Epithelial cell of esophagus (primary cell): ENCODE measurements at places on chromosomes 2 and 18.

DNA sequence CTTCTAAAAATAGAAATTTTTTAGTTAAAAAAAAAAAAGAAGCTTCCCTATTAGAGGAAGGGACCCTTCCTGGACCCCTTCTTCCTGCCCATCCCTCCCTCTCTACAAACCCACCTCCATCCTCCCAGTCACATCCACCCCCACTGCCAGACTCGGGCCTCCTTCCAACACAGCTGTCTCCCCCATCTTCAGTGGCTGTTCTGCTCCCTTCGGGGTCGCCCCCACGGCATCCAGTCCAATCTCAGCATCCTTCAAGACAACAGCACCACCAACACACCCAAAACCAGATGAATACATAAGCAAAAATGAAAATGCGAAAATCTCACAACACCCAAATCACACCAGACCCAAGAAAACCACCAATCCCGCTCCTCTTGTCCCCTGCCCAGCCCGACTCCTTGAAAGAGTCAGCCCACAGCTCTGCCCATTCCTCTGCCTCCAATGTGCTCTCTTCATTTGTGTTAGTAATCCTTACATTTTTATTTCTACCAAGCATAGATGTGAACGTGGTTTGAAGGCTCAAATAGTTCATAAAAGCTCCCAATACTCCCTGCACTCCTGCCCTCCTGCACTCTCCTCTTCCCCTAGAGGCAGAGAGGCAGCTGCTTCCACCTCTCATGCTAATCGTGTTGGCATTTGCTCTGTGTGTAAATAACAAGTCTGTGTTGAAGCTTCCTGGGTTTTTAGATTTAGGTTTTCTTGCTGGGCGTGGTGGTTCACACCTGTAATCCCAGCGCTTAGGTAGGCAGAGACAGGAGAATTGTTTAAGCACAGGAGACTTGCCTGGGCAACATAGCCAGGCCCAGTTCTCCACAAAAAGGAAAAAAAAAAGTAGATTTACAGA, 37.0 kb downstream of the MAL start:
- peak; percentile 22 for DNase-seq

DNA sequence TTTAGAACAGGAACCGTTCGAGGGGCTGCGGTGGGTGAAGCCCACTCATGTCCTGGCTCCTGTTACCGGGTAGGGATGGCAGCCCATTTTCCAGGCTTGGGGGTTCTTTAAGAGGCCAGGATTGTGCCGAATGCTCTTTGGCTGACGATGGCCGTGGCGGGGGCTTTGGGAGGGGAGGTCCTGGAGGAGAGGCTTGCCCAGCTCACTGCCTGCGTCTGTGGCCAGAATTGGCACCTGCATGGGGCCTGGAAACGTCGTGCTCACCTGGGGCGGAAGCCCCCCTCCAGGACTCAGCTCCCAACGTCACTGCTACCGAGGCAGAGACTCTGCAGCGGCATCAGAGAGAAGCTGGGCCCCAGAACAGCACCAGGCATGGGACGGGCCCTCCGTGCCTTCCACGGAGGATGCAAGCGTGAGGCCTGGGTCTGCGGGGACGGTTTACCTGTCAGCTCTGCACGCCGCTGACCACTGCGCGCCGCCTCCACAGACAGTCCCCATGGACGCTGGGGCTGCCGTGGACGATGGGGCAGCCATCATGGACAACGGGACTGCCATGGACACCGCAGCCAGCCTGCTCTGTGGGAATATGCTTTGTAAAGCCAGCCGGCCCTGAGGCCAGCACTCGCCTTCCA, 82.9 kb downstream of the NFATC1 start:
- DNase-seq, result no peak

GRCh38 chr2:6764968-6765723, 100.6 kb downstream of the CMPK2 start:
- no peak for DNase-seq

DNA sequence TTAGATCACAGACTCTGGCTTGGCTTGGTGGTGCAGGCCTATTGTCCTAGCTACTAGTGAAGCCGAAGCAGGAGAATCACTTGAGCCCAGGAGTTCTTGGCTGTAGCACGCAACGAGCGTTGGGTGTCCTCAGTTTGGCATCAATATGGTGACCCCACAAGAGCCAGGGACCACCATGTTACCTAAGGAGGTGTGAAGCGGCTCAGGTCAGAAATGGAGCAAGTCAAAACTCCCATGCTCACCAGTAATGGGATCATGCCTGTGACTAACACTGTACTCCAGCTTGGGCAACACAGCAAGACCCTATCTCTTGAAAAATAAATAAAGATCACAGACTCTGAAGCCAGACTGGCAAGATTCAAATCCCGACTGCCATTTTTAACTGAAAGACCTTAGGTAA, 1.7 kb upstream of the NOL10 start:
- no peak for DNase-seq

GRCh38 chr2:149188291-149188690, 142.1 kb upstream of the LYPD6 start:
- DNase-seq, result peak; percentile 46

- peak; percentile 65 for DNase-seq
Measured at GRCh38 chr18:48546396-48546795, 7.6 kb downstream of the CTIF start.

DNA sequence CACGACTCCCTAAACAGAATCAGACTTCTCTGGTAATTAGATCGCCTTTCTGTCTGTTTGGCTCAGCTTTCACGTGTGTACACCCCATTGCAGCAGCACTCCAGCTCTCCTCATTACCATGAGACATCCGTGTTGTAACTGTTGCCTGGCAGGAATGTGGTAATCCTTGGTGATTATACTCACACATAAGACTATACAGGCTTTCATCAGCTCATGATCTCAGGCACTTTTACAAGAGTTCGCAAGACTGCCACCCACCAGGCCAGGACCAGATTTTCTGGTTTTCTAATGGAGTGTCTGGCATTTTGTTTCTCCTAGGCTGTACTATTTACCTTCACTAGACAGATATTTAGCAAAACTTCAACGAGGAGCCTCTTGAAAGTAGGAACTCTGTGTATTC, 50.2 kb downstream of the ACVR1 start:
- DNase-seq, result peak; percentile 99

- peak; percentile 85 for DNase-seq
Measured at GRCh38 chr2:127932199-127932876, 46.6 kb upstream of the AMMECR1L start.

DNA sequence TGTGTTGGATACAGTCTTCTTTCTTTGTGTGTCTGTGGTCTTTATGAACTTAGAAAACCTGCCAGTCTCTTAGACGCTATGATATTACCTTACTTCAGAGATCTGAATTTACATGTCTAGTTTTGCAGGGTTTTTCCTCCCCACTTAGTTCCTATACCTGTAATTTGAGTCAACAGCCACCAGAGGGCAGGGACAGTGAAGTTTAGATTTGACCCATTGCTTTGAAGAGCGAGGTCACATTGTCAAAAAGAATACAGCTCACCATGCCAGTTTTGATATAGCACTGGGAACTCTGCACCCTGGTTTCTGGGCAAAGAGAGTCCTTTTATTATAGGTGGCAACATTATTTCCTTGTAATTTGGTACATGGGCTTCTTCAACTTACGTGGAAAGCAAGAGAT, 102.3 kb downstream of the MAPK4 start:
- DNase-seq, result peak; percentile 4

DNA sequence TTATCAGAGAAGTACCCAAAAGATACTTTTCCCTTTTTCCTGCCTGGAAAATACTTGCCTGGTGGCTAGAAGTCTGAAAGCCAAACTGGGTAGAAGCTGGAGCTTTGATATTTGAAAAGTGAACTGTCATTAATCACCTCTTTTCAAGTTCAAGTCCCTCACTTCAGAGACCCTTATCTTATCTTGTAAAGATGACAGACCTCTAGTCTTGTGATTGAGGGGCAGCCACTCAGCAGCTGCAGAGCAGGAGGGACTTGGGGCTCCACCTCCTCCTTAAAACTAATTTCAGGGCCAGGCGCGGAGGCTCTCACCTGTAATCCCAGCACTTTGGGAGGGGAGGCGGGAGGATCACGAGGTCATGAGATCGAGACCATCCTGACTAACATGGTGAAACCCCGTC, 64.2 kb upstream of the CDCA7 start:
- no peak for DNase-seq

- peak; percentile 46 for DNase-seq
Measured at GRCh38 chr2:241680827-241681599, 5.6 kb downstream of the DTYMK start.

- peak; percentile 16 for DNase-seq
Measured at GRCh38 chr18:25998461-25998860, 92.0 kb downstream of the SS18 start.

DNA sequence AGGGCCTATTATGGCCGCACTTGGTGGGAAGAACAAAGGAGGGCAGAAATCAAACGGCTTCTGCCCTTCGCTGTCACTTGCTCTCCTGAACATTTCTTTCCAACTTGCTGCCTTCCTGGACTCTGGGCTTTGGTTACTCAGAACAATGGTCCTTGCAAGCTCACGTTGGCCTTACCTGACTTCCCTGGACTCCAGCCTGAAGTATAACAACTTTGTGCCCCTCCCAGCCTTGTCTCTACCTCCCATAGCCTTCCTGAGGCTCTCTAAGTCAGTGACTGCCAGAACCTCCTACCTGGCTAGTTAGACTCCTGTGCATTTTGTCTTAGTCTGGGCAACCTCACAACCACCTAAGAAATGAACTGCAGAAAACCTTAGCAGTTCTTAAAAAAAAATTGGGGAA, 30.2 kb upstream of the ITPRID2 start:
- no peak for DNase-seq
